Lower lobe of right lung (tissue), 2 donors: ENCODE measurements at places on chromosomes 7 and 10.

DNA sequence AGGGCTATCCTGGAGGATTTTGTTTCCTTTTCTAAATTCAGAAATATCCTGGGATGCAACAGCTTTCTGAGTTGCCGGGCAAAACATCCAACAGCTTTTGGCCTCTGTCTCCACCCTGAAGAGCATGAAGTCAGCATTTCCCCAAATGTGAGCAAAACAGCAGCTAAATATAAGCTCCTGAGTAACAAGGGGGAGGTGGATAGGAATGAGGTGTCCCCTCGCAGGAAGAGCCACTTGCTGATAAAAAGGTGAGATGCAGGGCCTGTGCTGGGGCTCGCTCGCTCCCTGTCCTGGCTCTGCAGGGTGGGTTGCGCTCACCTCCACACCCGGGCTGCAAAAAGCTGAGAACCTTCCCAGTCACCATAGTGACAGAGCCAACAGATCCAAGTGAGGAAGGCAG, 264.3 kb downstream of the ZEB1 start:
- H3K4me3 ChIP-seq: no peak overlapping the region
- no peaks in the 10 kb centered on the region for H3K27me3 ChIP-seq
- peak overlapping the region; percentile 46 for H3K27ac ChIP-seq
- H3K4me1 ChIP-seq: peaks cover 36% of the 10 kb centered on the region
- H3K36me3 ChIP-seq: no peaks in the 10 kb centered on the region

DNA sequence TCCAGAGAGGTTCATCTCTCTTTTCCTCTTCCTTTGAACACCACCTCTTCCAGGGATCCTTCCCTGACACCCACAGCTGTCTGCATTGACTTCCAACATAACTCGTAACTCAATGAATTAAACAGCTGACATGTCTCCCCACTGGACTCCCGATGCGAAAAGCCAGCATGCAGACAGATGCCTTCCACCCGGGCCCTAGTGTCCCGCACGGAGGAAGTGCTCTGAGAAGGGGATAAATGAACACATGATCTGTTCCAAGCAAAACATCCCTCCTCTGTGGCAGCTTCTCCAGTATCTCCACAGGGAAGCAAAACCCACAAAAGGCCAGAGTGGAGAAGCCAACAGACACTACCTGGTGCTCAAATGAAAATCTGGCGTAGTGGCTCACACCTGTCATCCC, 28.3 kb downstream of the OGDHL start:
- H3K27ac ChIP-seq: no peak overlapping the region
- no peak overlapping the region for H3K4me3 ChIP-seq
- no peaks in the 10 kb centered on the region for H3K27me3 ChIP-seq
- H3K36me3 ChIP-seq: no peaks in the 10 kb centered on the region
- DNase-seq: no peak
- H3K4me1 ChIP-seq: no peaks in the 10 kb centered on the region

GRCh38 chr7:159125104-159125954, 19.3 kb downstream of the VIPR2 start:
- no peaks in the 10 kb centered on the region for H3K36me3 ChIP-seq
- no peak overlapping the region for H3K4me3 ChIP-seq
- H3K27ac ChIP-seq: no peak overlapping the region
- H3K27me3 ChIP-seq: peaks cover 22% of the 10 kb centered on the region
- DNase-seq: no peak

- DNase-seq: no peak
- no peak overlapping the region for H3K4me3 ChIP-seq
- no peaks in the 10 kb centered on the region for H3K4me1 ChIP-seq
- no peaks in the 10 kb centered on the region for H3K36me3 ChIP-seq
- no peaks in the 10 kb centered on the region for H3K27me3 ChIP-seq
- no peak overlapping the region for H3K27ac ChIP-seq
Observed at GRCh38 chr10:27861781-27862180, 116.2 kb upstream of the MKX start.

GRCh38 chr10:48605786-48606529, 1.1 kb upstream of the ARHGAP22 start:
- H3K27ac ChIP-seq: no peak overlapping the region
- H3K36me3 ChIP-seq: no peaks in the 10 kb centered on the region
- H3K4me3 ChIP-seq: no peak overlapping the region
- H3K27me3 ChIP-seq: peaks cover 13% of the 10 kb centered on the region
- H3K4me1 ChIP-seq: peaks cover 26% of the 10 kb centered on the region

GRCh38 chr10:130744631-130745030, 566.9 kb downstream of the TCERG1L start:
- no peak for DNase-seq
- no peak overlapping the region for H3K27ac ChIP-seq
- no peaks in the 10 kb centered on the region for H3K27me3 ChIP-seq
- H3K4me1 ChIP-seq: no peaks in the 10 kb centered on the region

GRCh38 chr7:28078036-28078901, 102.3 kb downstream of the JAZF1 start:
- no peak overlapping the region for H3K4me3 ChIP-seq
- no peak overlapping the region for H3K27ac ChIP-seq
- no peak for DNase-seq
- no peaks in the 10 kb centered on the region for H3K36me3 ChIP-seq

- peaks cover 43% of the 10 kb centered on the region for H3K36me3 ChIP-seq
- peaks cover 43% of the 10 kb centered on the region for H3K4me1 ChIP-seq
- H3K27me3 ChIP-seq: no peaks in the 10 kb centered on the region
Observed at GRCh38 chr7:150368884-150369747, 494 bp downstream of the REPIN1 start.

- H3K4me1 ChIP-seq: no peaks in the 10 kb centered on the region
- H3K27ac ChIP-seq: no peak overlapping the region
- no peak for DNase-seq
- no peaks in the 10 kb centered on the region for H3K27me3 ChIP-seq
Observed at GRCh38 chr7:85596827-85597226, 410.0 kb upstream of the SEMA3D start.
